NK-92 treated with Interleukin-12 subunit alpha and Interleukin-12 subunit beta, amount 100 ng/mL, for 24 hours (cell line): ENCODE measurements at places on chromosomes 2 and 18.

- no peak for DNase-seq
Observed at GRCh38 chr2:211498551-211499205, 942.3 kb downstream of the CPS1 start.

GRCh38 chr2:20470211-20470610 lies 23.3 kb downstream of the RHOB start:
- DNase-seq, result no peak

DNA sequence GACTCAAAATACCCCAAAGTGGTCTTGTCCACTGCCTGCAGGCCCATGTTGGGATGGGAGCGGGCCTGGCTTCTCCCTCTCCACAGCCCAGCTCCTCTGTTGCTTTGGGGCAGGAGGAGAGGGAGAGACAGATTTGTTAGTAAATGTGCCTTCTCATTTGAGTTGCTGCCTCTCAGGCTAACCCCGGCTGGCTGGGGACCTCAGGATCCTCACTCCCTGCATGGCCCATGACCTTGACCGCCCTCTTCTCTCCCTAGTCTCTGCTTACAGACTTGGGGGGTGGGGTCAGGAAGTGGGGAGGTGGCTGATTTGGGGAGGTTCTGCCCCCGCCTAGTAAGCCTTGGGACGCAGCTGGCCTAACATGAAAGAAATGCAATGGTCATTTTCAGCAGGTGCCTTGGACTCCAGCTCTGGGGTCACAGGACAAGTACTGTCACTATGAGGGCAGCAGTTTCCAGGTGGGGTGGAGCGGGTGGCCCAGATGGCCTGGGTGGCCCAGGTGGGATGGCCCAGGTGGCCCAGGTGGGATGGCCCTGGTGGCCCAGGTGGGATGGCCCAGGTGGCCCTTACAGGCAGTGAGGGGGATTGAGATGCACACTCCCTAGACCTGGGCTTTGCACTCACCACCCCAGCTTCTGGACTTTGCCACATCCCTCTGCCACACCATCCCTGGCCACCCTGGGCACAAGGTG lies 24.1 kb downstream of the HJURP start:
- DNase-seq, result no peak

DNA sequence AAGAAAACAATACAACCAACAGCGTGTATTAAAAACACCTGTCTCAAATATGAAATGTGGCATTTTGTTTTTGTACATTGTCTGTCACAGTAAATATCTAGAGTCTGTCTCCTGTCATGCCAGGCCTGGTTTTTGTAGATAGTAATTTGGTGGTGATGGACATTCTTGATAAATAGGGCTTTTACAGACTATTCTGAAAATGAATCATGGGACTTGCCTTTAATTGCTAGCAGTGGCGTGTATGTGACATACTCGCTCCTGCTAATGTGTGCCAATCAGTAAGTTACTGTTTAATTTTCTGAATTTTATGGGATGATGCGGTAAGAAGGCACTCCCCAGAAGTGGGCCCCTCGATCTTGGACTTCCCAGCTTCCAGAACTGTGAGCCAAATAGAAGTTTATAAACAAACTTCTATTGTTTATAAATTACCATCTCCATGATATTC lies 83.7 kb downstream of the TANC1 start:
- no peak for DNase-seq

DNA sequence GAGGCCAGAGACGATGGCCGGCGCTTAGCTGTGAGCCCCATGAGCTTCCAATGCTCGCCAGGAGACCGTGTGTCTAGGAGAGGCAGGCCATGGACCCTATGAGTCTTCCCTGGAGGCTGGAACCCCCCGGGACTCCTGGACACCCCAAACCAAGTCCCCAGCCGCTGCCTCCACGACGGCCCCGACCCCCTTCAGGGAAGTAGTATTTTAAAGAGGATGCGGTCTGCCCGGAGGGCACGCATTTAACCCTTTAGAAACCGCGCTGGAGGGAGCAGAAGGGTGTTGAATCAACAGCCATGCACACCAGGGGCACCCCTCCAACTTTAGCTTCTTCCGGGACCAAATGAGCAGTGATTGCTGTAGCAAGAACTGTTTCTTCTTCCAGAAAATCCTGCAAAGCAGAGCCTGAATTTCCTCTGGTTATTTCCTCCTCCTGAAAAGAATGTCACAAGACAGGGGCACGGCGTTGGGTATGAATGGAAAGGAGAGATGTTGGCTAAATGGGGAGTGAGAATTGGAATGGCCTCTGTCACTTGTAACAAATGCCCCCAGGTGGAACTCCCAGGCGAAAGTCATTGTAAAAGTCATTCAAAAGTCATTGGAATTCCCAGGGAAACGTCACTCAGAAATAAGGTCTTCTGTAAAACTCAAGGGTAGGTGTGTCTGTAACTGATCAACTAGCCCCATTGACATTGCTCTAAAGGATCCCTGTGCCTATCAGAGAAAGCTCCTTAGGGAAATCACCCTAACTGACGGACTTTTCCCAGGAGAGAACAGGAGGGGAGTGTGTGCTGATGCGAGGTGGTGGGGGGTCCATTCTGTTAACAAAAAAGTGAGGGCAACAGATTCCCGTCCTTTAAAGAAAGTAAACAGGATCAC lies 5.8 kb upstream of the GBX2 start:
- DNase-seq, result no peak

DNA sequence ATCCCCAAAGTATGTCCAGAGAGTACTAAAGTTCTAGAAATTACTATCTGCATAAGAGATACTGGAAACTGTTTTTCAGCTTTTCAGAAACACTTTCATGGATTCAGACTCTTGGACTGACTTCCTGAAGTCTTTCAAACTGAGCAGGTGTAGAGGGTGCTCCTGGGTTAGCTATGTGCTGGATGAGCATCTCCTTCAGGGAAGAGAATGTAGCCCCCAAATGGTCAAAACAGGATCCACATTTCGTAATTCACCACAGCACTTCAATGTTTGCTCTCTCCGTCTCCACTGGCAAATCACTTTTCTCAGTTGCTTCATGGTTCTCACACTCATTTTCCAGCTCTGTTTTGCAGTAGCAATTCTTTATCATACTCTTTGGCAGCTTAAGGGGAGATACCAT lies 23.2 kb upstream of the SATB2 start:
- DNase-seq, result no peak

DNA sequence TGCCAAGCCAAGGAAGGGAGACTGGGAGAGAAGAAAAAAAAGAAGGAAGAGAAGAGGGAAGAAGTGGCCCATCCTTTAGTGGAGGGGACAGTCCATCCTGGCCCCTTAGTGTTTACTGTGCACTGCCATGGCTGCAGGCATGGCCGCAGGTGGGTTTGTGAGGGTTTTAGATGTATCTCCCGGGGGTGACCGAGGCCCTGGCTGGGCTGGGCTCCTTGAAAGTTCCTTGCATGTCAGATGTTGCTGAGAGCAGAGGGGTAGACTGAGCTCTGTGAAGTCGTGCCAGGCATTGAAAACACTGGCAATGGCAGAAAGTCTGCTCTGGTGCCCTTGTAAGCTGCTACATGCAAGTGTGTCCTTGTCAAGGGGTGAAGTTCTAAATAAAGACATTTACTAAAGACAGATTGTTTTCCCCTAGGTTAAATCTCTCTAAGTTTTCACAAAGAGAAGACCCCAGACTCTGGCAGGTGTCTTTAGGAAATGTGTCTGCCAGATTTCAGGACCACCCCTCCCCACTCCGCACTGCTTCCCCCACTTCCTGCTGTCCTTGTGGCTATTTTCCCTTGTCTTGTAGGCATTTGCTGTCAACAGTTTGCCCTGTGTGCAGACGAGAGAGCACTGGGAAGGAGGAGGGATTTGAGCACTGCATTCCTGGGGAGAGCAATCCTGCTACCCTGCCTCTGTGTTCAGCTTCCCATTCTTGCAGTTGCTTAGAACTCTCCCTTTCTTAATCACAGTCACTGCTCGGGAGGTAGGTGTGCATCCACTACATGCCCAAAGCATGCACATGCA lies 68.4 kb downstream of the ACOXL start:
- DNase-seq, result no peak

GRCh38 chr2:4291430-4291829 lies 588.1 kb downstream of the DCDC2C start:
- no peak for DNase-seq

DNA sequence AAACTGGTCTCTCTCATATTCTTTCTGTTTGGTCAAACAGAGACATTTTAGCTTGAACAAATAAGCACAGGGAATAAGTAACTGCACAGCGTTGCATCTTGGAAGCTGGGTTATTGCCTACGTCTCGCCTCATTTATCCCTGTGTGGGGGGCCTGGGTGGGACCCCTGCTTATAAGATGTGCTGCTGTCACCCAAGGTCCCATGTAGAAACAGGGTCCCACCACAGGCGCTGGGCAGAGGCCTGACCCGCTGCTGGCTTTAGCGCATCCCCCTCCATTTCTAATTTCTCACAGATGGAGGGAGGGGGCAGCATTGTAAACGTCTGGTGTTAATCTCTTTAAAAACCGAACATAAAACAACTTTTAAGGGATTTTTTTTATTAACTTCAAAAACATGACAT lies 207.8 kb downstream of the HDAC4 start:
- no peak for DNase-seq

DNA sequence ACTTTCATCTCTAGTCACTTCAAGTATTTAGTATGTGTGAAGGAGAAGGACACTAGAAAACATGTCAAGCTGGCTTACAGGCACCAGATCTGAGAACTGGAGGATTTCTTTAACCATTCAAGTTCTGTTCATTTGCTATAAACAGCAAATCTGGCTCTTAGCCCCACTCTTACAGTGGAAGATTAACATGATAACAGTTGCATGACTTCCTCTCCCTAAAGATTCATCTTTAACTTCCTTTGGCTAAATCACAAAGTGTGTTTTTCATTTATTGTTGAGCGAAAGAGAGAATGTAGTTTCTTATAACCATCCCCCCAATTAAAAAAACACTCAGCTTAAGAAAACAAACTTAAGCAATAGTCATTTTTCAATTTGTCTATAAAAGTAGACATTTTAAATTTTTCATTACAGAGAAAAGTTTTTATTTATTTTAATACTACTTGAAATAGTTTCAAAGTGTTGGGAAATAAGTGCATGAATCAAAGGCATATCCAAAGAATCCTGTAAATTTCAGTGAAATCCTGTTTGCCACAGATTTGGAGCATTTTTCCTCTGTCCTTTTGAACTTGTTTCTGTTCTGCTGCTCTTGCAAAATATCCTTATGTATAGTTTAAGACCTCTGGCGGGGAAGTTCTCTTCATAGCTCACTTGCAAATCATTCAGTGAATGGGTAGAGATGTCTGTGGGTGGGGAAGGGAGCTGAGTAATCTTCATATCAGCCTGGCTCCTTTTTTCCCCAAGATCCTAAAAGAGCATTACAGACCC lies 241.0 kb upstream of the RBBP8 start:
- no peak for DNase-seq

- peak; percentile 35 for DNase-seq
Observed at GRCh38 chr2:39227628-39228412, 15.9 kb downstream of the CDKL4 start.

- DNase-seq, result no peak
Observed at GRCh38 chr2:131535526-131535925, 7.8 kb downstream of the CCDC74A start.

DNA sequence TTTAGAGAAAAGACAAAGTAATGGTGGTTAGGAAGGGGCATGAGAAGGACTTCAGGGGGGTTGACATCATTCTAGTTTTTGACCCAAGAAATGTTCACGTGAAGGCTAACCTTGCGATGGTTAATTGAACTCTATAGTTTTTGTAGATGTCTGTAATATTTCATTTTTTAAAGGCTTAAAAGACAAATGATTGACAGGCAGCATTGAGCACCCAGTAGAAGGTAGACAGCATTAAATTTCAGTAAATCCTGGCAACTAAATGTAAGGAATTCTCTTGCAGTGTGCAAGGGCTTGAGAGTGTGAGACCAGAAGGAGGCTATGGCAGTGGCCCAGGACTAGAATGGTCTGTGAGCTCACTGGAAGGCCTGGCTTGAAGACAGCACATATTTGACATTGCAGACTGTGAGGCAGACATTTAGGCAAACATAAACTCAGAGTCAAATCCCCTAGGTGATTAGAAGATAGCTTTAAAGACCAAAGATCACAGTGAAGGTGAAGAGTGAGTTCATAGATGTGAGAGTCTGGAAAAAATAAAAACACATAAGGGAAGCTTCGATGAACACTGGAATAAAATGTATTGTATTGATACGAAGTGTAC lies 100.1 kb upstream of the MAP4K4 start:
- no peak for DNase-seq

GRCh38 chr2:1498176-1498575 lies 84.9 kb downstream of the TPO start:
- no peak for DNase-seq
